ENCODE measurements at places on chromosomes 16 and 17.
A peak's percentile ranks its signal among the peaks of the same experiment; 100 is the strongest.

- DNase-seq, result no peak
Observed at GRCh38 chr17:80168371-80168770, 1.5 kb upstream of the CARD14 start.

DNA sequence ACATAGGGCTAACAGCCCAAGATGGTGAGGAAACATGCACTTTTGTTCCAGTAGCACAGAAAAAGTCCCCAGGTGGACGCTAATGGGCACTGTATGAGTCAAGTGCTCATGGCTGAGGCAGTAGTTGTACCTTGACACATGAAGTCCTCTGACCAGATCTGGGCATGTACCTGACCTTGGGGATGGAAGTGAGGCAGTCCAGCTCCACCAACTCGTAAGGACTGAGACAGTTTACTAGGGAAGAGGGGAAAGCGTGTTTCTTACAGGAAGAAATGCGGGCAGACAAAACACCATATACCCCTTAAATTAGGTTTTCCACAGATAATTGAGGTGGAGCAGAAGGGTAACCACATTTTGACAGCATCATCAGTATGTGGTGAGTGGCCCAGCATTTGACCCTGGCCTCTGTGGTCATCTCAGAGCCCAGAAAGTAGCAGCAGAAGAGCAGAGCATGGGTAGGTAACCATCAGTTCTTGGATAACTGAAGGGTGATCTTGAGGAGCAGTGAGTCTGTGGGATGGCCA is 32.4 kb upstream of the METTL9 start:
- no peak for DNase-seq

- DNase-seq, result peak; percentile 30
Observed at GRCh38 chr17:63365366-63366240, 80.5 kb downstream of the CYB561 start.

GRCh38 chr16:81456523-81457325 is 12.1 kb downstream of the CMIP start:
- DNase-seq, result no peak

DNA sequence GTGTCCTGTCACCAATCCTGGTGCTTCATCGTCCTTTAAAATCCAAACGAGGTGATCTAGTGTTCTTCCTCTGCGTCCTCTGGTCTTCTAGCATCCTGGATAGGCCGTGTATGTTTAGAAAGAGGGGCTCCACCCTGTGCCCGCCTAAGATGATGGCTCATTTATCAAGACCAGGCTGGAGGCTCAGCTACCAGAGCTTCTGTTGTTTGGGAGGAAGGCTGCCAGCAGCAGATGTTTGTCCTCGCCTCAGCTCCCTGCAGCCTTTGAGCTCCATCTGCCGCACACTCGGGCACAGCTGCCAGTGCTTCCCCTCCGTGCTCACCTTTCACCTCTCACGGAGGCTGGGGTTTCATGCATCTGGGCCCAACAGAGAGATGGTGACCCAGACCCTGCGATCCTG is 954.7 kb upstream of the RBFOX1 start:
- DNase-seq, result no peak

- DNase-seq, result no peak
Observed at GRCh38 chr17:82204831-82205719, 7.6 kb downstream of the CCDC57 start.

DNA sequence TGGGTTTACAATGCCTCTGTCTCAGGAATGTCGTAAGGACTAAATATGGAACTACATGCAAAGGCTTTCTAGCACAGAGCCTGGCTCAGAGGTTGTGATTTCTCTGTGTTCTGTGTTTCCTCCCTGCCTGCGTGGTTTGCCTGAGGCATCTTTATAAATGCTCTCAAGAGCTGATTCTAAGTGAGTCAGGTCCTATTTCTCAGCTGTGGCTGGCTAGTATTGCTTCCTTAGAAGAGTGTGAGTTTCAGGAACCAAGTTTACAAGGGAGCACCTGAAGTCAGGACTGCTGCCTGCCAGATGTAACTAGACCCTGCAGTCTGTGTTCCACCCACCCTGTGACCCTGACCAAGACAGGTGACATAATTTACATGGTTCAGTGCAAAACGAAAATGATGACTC is 8.0 kb upstream of the CCL1 start:
- peak; percentile 18 for DNase-seq

DNA sequence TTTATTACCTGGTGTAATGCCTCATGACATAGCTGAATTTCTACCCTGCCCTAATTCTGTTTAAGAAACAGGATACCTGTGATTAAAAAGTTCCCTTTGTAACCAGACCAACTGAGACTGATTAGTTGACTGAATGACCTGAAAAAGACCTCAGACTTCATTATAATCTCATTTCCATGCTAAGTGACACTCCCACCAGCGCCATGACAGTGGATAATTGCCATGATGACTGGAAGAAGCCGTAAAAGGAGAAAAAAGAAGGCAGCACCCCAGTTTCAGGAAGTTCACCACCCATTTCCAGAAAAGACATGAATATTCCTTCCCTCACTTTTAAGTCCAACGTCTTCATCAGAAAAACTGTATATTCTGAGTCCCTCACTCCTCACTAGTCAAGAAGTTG is 125.6 kb upstream of the HS3ST4 start:
- DNase-seq, result no peak

DNA sequence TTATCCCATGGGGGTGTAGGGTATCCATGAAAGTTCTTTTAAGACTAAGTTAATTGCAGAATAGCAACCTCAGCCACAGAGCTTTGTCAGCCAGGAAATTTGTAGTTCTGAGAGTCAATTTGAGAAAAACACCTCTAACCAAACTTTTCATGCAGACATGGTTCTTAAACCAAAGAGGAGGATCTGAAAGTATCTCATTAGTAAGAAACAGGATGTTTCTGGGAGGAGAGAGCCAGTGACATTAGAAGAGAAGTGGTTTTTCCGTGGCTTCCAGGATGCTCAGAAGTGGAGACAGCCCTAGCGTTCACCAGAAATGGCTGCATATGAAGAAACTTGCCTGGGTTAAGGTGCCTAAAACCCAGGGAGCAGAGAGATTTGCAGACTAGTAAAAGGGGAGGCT is 7.9 kb downstream of the GNAO1 start:
- no peak for DNase-seq

DNA sequence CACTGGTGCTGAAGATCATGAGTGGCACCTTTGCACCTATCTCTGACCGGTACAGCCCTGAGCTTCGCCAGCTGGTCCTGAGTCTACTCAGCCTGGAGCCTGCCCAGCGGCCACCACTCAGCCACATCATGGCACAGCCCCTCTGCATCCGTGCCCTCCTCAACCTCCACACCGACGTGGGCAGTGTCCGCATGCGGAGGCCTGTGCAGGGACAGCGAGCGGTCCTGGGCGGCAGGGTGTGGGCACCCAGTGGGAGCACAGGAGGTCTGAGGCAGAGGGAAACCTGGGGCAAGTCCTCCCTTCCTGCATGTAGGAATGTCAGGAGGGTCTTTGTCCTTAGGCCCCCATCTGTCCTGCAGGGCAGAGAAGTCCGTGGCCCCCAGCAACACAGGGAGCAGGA is 6.5 kb upstream of the TRAF4 start:
- DNase-seq, result no peak

- no peak for DNase-seq
Observed at GRCh38 chr17:73510981-73511718, 133.1 kb downstream of the SDK2 start.

GRCh38 chr16:75028544-75029135 is 29.8 kb downstream of the ZNRF1 start:
- no peak for DNase-seq

DNA sequence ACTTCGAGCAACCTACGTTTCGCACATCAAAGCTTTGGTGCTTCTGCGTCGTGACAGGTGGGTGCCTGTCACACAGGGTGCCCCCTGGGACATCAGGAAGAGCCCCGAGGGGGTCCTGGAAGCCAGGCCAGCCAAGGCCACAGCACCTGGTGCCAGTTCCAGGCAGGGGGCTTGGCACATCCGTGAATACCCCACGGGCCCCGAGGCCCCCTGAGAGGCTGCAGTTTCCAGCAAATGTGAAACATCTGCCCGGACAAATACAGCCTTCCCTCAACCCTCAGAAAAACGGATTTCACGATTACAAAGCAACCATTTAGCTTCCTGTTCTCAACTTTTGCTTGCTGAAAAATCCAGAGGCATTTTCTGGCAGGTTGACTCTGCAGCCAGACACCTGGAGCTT is 109.3 kb upstream of the METRNL start:
- DNase-seq, result no peak

DNA sequence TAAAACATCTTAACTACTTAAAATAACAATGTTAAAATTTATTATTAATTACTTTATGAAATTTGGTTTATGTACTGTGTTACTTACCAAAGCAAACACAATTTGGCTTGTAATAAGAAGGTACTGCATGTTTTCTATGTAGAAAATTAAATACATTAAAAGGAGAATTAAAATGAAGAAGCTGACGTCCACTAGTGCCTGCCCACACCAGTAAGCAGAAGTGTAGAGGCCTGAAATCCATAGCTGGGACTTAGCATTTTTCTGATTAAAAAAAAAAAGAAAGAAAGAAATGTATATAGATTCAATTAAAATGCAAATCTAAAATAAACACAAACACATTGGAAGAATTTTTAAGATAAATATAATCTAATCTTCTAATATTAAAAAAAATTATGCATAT is 35.8 kb upstream of the ABCA9 start:
- DNase-seq, result no peak

DNA sequence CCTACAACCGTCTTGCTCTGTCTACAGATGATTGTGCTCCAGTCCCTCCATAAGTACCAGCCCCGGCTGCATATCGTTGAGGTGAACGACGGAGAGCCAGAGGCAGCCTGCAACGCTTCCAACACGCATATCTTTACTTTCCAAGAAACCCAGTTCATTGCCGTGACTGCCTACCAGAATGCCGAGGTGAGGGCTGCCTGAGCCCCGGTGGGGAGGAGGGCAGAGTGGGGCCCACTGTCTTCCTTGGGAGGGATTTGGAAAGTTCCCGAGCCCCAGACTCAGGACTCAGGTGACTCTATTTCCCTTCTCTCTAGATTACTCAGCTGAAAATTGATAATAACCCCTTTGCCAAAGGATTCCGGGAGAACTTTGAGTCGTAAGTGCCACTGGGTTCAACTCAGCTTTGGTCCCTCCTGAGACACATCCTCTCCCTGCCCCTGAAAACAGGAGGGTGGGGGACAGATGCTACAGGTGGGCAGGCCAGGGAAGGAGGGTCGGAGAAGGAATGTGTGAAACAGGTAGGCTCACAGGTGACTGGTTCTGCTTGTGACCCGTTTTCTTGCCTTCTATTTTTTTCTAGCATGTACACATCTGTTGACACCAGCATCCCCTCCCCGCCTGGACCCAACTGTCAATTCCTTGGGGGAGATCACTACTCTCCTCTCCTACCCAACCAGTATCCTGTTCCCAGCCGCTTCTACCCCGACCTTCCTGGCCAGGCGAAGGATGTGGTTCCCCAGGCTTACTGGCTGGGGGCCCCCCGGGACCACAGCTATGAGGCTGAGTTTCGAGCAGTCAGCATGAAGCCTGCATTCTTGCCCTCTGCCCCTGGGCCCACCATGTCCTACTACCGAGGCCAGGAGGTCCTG is 11.4 kb downstream of the TBX21 start:
- no peak for DNase-seq

DNA sequence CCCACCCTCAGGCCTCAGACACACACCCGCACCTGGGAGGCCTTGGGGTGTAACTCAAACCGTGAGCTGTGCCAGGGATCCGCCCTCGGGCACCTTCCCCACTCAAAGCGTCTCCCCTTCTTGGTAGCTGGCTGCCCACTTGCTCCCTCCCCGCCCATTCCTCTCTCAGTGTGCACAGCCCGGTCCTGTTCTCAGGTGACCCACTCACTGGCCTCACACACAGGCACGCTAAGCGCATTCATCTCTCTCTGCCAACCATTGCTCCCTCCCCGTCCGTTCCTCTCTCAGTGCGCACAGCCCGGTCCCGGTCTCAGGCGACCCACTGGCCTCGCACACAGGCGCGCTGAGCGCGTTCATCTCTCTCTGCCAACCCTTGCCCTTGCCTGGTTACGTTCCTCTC is 20.8 kb downstream of the WDR45B start:
- DNase-seq, result no peak

- DNase-seq, result no peak
Observed at GRCh38 chr16:4225075-4225474, 16.8 kb downstream of the SRL start.

GRCh38 chr16:20401475-20402016 is 3.0 kb downstream of the PDILT start:
- DNase-seq, result no peak

- DNase-seq, result no peak
Observed at GRCh38 chr16:82835487-82836155, 208.9 kb downstream of the CDH13 start.

DNA sequence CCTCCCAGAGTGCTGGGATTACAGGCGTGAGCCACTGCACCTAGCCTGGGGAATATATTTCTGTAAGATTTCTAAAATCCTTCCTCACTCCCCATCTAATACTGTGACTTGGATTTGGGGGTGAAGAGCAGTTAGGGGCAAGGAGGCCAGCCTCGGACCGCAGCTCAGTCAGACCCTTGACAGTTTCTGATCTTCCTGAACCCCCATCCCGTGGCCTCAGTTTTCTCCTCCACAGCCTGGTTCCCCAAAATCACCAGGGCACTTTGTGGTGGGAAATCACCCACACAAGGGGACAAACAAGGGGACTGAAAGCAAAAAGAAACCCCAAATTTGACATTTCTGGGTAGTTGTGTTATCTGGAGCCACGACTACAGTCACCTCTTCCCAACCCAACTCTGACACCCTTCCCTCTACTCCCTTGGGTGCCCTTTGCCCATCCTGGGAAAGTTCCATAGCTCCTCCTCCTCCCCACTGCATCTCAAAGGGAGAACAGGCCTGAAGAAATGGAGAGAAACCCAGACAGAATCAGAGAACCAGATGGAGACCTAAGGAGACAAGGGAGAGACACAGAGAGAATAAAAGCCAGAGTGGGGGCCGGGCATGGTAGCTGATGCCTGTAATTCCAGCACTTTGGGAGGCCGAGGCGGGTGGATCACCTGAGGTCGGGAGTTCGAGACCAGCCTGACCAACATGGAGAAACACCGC is 2.8 kb upstream of the STAT5A start:
- no peak for DNase-seq

DNA sequence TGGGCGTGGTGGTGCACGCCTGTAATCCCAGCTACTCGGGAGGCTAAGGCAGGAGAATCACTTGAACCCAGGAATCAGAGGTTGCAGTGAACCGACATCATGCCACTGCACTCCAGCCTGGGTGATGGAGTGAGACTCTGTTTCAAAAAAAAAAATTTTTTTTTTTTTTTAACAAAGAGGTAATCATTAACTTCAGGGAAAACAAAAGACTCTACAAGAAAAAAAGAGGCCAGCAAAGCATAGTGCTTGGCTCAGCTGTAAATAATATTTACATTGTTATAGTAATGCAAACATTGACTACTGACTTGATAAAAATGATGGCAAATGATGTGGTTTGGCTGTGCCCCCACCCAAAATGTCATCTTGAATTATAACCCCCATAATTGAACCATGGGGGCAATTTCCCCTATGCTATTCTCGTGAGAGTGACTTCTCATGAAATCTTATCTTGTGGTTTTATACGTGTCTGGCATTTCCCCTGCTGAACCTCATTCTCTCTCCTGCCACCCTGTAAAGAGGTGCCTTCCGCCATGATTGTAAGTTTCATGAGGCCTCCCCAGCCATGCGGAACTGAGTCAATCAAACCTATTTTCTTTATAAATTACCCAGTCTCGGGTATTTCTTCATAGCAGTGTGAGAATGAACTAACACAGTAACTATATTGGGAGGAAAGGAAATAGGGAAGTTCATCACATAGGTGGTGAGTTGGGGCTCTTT is 12.7 kb upstream of the SSTR2 start:
- DNase-seq, result no peak

- DNase-seq, result no peak
Observed at GRCh38 chr17:78425429-78425828, 47.0 kb downstream of the PGS1 start.

Data from BJ (cell line).